8988T (cell line): ENCODE measurements at places on chromosomes 4 and X.

GRCh38 chr4:107792711-107793110, 32.0 kb upstream of the SGMS2 start:
- no peak for DNase-seq

DNA sequence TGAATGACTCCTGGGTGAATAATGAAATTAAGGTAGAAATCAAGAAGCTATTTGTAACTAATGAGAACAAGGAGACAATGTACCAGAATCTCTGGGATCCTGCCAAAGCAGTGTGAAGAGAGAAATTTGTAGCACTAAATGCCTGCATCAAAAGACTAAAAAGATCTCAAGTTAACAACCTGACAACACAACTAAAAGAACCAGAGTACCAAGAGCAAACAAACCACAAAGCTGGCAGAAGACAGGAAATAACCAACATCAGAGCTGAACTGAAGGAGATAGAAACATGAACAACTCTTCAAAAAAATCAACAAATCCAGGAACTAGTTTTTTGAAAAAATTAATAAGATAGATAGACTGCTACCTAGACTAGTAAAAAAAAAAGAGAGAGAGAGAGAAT, 8.4 kb downstream of the CFAP299 start:
- no peak for DNase-seq

- no peak for DNase-seq
Measured at GRCh38 chr4:104727643-104728042, 232.9 kb upstream of the CXXC4 start.

DNA sequence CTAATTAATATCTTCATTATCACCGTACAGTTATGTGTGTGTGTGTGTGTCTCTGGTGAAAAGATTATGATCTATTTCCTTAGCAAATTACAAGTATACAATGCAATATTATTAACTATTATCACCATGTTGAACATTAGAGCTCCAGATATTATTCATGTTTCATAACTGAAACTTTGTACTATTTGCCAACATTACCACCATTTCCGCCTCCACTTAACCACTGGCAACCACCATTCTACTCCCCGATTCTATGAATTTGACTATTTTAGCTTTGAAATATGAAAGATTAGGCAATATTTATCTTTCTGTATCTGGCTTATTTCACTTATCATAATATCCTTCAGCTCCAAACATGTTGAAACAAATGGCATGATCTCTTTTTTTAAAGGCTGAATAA, 717.9 kb downstream of the ARAP2 start:
- no peak for DNase-seq

DNA sequence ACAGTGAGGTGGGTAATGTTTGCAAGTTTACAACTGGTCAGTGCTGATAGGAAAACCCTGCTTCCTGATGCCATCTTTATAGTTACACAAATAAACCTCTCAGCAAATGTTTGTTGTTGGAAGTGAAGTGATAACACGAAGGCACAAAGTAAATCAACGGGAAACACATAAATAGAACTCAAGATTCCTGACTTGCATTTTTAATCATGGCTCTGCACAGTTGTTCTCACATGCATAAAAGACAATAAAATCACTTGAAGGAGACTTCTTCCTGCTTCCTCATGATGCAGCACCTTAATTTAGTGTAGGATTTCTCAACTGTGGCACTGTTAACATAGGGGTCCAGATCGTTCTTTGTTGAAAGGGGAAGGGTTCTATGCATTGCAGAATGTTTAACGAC, 907.7 kb downstream of the RAB28 start:
- no peak for DNase-seq

GRCh38 chr4:185468999-185469398, 2.5 kb downstream of the CCDC110 start:
- DNase-seq = no peak

GRCh38 chr4:66307641-66308438, 637.6 kb upstream of the EPHA5 start:
- no peak for DNase-seq

DNA sequence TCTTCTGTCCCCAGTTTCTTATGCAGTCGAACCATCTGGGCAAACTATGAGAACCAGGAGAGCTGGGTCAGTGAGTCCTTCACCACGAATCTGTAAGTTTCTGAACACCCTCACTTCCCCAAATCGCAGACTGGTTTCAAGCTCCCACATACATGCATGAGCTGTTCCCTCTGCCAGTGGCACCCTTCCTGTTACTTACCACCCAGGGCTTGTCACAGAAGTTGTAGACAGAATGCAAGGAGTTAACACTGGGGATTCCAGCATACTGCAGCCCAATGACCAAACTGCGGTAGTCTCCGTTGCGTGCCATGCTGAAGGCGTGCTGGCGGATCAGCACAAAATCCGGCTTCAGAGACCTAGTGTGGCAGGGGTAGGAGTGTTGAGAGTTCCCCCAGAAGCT, 14.6 kb downstream of the SYN1 start:
- no peak for DNase-seq

DNA sequence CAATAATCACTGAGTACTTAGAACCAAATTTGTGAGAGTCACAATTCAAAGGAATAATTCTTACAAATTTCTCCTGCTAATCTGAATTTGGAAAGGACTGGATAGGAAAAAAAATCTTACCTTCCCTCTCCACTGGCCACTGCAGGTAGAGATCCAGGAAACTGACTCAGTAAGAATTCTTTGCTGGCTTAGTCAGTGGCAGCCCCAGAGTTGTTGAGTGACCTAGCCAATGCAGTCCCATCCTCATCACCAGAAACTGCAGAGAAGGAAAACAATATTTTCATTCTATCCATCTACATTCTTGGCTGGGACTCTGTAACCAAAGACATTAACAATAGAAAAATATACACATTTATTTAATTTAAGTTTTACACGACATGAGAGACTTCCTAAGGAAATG, 572.0 kb downstream of the ADGRL3 start:
- peak; percentile 23 for DNase-seq

DNA sequence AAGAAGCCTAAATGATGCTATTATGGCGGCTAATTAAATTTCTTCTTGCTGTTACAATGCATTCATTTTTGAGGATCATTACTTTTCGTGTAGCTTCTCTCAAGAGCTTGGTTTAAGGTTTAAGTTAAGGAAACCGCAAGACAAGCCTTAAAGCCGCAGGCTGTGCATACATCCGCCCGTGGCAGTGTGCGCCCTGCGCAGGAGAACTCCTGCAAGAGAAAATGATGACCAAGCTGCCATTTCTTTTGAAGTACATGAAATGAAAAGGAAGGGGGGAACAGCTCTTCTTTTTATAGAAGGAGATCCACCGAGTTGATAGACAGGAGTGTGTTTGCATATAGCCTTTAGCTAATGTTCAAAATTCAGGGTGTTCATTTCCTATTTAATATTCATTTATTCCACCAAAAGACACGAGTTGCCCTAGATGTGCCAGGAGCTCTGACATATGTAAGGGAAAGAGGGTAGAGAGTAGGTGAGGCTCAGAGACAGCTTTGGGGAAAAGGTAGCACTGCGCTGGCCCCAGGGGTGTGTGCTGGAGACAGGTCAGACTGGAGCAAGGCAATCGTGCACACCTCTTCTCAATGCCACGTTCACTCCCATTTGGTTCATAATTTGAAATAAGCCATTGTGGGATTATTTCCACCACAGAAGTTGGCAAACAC, 112.1 kb upstream of the LDB2 start:
- DNase-seq = no peak

- no peak for DNase-seq
Measured at GRCh38 chrX:54043541-54044125, 640 bp downstream of the PHF8 start.

DNA sequence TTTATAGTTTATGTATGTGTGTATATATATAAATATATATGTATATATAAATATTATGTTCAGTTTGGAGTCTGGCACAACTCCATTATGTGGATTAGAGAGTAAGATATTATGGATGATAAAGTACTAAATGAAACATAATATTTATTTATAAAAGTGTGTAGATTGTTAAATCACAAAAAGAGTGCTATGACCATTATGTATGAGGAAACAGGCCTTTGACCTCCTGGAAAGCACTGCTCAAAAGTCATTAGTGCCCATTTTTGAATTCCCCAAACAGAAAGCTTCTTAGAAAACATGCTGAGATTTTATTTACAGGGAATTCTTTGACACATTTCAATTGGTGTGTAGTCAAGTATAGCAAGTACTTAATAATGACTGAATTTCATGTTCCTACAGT, 391.2 kb downstream of the UNC5C start:
- DNase-seq = no peak
